NCI-H446 (cell line): ENCODE measurements at places on chromosomes 6 and 20.

DNA sequence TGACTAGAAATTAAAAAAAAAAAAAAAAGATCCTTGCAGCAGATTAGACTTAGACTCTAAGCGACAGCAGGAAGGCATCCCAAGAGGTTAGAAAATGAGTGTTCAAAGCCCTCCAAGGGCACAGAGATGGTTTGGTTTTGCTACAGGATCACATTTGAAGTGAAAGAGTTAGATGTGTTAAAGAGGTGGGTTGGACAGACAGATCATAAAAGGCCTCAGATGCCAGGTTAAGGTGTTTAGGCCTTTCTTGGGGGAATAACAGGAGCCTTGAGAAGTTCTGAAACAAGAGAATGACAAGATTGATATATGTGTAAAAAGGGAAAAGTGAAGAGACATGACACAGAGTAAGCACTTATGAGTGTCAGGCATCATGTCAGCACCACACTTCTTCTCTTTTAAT lies 107.5 kb downstream of the FYN start:
- DNase-seq: no peak

DNA sequence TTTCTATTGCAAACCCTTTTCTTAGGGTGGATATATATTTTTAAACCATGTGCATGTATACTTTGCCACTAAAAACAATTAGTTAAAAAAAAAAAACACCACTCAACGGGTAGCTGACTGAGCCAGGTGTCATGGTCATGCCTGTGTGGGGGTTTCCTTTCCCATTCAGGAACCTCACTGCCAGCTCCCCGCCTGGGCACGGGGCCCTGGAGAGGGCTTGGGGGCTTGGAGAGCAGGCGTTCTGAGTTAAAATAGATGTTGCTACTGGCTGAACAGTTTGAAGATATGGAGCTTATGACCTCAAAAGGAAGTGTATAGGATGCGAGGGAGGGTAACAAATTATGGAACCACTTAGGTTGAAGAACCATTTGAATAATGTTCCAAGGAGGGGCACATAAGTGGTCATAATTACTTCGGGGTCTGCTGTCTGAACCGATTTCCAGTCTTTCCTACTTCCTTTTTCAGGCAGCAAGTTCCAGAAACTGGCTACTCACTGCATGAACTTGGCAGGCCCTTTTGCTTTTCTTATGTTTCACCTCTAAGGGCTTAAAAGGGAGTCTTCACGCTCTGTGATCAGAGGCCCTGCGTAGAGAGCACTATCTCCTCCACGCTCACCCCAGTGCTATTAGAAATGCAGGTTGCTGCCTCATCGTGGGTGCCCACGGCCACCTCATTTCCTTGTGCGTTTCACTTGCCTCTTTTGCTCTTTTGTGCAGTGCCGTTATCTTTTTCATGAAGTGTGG lies 9.9 kb downstream of the STX16 start:
- no peak for DNase-seq

- no peak for DNase-seq
These were observed 82.4 kb downstream of the RNF144B start for GRCh38 chr6:18469536-18469935.

GRCh38 chr6:5050009-5050408 lies 35.1 kb upstream of the PPP1R3G start:
- no peak for DNase-seq

GRCh38 chr6:20058121-20058905 lies 154.0 kb downstream of the MBOAT1 start:
- no peak for DNase-seq

DNA sequence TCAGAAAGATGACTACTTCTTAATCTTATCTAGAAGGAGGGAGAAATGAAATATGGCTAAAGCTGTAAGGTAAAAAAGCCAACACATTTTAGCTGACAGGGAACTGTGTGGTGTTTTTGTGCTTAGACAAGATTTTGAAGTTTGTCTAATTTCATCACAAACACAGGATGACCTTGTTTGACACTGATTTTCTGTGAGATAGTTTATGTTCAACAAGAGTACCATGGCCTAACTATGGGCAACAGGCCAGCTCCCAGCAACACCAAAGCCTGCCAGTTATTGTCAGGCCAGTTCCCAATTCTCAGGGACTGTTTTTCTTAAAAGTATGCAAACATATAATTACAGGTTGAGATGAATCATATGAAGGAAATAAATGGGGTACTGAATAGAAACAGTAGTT lies 5.5 kb upstream of the ABCF1 start:
- no peak for DNase-seq

GRCh38 chr6:160170018-160170680 lies 48.5 kb downstream of the SLC22A1 start:
- DNase-seq: no peak

GRCh38 chr6:163761481-163761880 lies 347.0 kb downstream of the QKI start:
- DNase-seq: no peak

DNA sequence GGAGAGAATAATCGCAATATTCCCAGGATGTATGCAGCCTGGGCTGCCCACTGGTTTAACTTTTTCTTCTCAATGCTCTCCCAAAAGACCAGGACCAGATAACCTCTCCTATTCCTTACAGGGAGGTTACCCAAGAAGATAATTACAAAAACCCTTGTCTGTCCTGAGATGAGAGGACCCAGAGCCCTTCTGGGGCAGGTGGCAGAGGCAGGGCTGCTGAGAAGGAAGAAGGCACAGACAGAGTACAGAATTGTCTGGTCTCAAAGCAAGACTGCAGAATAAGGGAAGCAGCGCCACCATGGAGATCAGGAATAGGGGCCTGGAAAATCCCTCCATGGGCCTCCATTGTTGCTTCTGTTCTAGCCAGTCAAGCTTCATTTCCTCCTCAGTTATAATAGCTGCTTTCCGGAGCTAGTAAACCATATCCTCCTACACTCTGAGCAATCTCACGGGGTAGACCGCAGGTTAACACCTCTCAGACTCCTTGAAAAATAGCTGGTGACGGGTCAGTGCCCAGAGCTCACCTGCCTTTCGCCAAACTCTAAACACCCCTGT lies 463 bp upstream of the HLA-DMB start:
- DNase-seq: no peak

DNA sequence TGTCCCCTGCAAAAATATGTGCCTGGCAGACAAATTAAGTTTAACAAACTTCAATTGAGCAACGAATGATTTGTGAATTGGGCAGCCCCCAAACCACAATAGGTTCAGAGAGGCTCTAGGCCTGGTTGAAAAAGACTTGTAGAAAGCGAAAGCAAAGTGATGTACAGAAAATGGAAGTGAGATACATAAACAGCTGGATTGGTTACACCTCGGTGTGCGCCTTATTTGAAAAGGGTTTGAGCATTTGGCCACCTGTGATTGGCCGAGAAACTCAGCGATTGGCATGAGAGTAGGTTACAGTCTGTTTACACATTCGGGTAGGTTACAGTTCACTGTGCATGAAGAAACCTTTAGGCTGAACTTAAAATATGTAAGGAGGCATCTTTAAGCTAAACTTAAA lies 136.9 kb downstream of the CD83 start:
- no peak for DNase-seq

DNA sequence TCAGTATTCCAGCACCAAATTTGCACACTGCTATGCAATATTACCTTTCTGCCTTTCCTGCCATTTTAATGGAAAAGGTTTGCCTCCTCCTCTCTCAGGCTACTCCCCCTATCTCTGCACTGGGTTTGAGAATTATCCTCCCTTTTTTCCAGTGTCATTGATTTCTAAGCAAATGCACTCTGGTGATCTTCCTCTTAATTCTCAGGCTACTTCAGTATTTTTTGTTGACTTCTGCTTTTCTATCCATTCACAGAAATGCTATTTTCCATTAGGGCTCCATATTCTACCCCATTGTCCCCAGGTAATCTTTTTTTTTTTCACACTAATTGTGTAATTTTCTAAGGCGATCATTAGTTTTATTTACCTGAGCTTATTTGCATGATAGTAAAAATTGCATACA lies 144.0 kb downstream of the GJA1 start:
- no peak for DNase-seq

DNA sequence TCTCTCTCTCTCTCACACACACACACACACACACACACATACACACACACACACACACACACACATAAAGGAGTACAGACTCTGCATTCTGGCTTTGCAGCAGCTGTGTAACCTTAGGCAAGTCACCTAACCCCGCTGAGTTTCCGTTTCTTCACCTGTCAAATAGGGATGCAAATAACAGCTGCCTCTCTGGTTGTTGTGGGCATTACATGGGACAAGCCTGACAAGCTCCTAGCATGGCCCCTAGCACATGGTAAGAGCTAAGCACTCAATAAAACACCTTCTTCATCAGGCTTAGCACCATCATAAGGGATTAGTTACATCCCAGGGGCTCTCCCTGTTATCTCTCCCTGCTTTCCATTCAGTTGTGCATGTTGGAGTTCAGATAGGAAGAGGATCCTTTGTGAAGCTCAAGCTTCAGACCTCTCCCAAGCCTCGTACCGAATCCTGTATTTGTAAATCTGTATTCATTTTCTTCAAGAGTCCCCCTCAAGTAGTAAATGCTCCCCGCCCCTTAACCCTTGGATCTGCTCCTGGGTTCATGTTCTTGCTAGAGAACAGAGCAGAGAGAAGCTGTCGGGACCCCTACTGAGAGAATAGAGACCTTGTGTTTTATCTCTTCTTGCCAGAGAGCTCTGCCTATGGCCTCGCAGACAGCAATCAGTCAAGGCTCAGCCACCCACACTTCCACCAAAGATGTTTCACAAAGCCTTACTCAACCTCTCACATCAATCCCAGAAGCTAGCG lies 2.2 kb downstream of the SLC13A3 start:
- no peak for DNase-seq

- peak; percentile 82 for DNase-seq
These were observed at the start of gene BCL2L1 for GRCh38 chr20:31722257-31723068. TSS of gene BCL2L1 (minus strand) at chr20:31722868. CDS start at chr20:31722218, 650 bp downstream.

GRCh38 chr20:21147593-21147992 lies 21.7 kb downstream of the KIZ start:
- no peak for DNase-seq

DNA sequence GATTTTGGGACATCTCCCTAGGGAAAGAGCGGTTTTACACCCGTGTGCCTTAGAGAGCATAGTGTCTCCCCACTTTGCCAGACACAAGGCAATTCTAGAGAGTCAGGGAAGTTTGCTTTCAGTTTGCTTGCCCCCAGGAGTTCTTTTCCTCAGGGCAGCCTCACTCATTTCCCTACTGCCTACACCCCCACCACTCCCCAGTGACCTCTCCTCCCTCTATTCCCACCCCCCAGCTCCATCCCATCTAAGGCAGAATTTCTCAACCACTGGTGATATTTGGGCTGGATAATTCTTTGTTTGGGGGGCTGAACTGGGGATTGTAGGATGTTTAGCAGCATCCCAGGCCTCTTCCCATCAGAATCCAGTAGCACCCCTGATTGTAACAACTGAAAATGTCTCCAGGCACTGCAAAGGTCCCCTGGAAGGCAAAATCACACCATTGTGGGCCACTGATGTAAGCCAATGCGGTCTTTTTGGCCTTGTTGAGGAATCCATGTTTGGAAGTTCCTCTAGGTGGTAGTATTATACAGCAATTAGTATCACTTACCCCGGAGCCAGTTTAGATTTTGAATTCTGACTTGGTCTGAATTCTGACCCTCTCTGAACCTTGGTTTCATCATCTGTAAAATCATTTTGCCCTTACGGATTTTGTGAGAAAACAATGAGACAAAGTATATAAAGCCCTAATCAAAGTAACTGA lies 1.3 kb downstream of the EPPIN start:
- DNase-seq: no peak

DNA sequence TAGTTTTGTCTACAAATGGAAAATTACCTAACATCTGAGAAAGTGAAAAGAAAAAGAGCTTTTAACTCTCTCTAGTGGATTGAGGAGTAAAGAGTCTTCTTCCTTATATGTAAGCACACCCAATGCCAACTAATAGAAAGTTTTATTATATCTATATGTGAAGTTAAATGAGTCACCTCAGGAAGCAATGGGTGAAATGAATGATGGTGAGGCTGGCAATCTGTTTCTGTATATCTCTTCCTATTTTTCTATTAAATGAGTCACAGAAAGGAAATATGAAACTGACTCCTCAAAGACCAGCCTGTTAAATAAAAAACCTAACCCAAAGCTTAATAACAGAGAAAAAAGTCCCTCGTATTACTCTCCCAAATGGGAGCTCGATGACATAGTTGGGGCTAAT lies 71.3 kb downstream of the OTOR start:
- no peak for DNase-seq

GRCh38 chr6:73079611-73079955 lies 145.7 kb downstream of the KHDC1L start:
- DNase-seq: no peak

DNA sequence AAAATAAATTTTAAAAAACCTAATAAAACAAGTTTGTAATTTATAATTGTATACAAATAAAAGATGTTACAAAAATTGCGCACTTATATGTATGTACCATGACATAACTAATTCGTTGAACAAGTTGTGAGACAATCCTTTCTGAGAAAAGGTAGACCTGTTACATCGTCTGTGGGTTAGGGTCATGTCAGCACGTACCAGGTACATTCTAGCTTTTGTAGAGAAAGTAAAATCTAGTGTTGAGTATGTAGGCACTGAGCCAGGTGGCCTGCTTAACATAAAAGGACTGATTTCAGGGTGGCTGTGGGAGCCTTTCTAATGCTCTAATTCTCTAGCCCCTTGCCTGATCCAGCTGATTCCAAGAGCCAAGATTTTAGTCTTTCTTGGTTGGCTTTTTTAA lies 10.4 kb downstream of the RPL7L1 start:
- no peak for DNase-seq

GRCh38 chr6:109019911-109020310 lies 74.7 kb downstream of the SESN1 start:
- DNase-seq: no peak

DNA sequence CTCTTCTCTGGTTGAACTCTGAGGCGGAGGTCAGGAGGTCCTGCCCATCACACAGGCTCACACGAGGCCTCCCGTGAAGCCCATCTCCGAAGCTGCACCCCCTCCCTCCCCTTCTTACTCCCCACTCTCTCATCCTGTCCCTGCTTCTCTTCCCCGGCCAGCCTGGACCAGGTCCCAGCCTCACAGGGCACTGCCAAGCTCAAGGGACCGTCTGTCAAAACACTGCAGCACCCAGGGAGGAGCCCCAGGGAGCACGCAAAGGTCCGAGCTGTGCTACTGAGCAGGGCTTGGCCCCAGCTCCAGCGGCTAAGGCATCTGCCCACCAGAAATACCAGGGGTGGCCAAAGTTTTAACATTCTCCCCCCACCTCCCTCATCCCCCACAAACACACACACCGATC lies 70.0 kb downstream of the PSMG4 start:
- DNase-seq: no peak

- no peak for DNase-seq
These were observed 107.6 kb downstream of the PSMB1 start for GRCh38 chr6:170445487-170445886.

DNA sequence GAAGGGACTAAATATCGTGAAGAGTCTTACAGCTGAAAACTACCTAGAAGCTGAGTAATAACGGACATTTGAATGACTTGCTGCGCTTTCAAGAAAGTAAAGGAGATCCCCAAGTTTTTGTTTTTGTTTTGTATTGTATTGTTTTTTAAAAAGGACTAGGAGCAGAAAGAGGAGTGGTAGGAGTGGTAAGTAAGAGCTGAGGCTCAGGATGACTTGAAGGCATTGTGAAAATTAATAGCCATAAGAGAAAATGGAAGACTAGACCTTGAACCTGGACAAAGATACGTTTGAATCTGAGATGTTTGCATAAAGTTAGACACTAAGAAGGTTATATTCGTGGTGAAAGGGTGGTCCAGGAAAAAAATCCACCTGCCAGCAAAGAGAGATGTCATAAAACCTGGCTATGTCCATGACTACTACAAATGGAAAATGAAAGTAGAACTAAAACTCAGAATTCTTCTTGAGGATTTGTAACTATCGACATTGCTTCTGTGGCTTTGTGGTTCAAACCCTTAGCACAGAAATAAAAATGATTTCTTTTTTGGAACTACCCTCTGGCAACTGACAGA lies 824.8 kb upstream of the FLRT3 start:
- DNase-seq: no peak

- DNase-seq: no peak
These were observed 281.2 kb upstream of the SUPT3H start for GRCh38 chr6:45658958-45659357.
